ENCODE measurements at places on chromosomes 3 and 15.

- DNase-seq = no peak
Measured at GRCh38 chr15:100115711-100116090, 226.1 kb downstream of the ADAMTS17 start.

- no peak for DNase-seq
Measured at GRCh38 chr3:139455855-139456254, 20.5 kb downstream of the RBP2 start.

GRCh38 chr15:67740405-67740804 lies 84.9 kb upstream of the SKOR1 start:
- DNase-seq = no peak

- DNase-seq = no peak
Measured at GRCh38 chr3:2354702-2355101, 256.0 kb downstream of the CNTN4 start.

DNA sequence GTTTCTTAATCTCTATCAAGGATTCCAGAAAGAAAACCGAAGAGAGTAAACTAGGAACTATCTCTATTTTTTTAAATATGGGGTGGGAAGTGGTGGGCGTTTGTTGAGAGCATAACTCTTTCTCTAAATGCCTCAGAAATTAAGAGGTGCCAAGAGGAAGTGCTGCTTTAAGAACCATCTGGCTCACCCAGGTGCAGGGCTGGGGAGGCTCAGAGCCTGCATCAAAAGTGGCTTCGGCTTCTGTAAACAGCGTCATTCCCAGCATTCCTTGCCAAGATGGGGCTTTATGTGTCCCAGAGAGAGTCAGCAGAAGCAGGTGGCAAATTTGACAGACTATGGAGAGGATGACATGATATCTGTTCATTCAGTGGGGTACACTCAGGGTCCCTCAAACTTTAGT lies 123.3 kb upstream of the BFSP2 start:
- no peak for DNase-seq

GRCh38 chr15:70486451-70487386 lies 276.6 kb downstream of the UACA start:
- peak; percentile 93 for DNase-seq

DNA sequence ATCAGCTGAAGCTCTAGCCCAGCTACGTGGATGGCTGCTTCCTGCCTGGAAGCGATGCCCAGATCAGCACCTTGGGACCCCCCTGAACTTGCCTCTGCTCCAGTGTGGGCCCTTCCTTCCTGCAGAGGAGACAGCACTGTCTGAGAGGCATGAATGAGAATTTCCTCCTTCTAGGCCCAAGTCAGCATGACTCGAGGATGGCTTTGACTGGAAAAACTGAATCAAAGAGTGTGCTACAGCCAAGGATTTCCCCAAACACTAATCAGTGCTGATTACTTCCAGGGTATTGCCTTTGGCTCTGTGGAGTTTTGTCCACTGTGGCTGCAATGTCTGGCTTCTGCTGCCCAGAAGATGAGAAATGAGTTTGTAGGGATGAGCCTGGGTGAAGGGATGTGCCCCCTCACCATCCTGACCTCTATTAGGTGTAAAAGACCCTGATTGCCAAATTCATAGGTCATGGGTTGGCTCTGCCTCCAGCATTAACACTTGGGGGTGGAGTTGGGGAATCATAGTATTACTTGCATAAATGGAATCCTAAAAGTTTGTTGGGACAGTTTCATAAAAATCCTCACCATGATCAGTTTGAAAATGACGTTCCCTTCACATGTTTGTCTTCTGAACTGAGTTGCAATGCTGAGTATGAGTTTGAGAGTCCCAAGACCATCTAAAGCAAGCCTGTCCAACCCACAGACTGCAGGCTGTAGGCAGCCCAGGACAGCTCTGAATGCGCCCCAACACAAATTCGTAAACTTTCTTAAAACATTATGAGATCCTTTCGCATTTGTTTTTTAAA lies 36.7 kb downstream of the FLNB start:
- no peak for DNase-seq

DNA sequence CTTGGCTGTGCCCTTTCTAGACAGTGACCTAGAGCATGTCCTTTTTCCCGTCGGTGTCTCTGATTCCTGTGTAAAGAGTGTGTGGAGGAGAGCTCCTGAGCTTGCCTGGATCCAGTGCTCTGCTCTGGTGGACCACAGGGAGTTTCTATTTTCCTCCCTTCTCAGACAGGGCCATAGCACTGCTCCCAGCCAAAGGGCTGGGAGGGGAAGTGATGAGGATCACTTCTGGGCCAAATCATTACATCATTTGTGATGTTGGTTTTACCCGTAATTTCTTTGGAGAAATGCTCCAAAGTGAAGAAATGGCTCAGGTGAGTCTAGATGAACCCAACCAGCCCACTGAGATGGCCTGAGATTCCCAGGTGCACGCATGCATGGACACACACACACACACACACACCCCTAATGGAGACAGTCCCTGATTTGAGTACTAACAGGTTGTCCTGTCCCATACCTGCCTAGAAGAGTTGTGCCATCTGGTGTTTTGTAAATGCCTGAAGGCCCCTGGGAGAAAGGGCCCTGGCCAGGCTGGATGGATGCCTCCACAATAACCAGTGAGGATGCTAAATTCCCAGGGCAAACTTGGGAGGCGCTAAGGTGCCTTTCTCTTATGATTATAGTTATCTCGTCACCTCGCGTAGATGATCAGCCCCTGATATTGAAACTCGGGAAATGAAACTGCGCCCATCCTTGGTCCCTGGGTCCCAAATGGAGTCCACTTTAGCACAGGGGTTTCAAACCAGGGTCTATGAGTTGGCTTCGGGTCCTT lies 86.9 kb downstream of the ASB7 start:
- DNase-seq = no peak

- DNase-seq = no peak
Measured at GRCh38 chr15:43241100-43241499, 20.3 kb upstream of the EPB42 start.

GRCh38 chr3:127822041-127822681 lies at the start of gene MGLL:
MGLL (minus strand) TSS chr3:127822515; CDS start chr3:127822318, 197 bp downstream.
- no peak for DNase-seq

- no peak for DNase-seq
Measured at GRCh38 chr3:43870120-43870519, 179.4 kb downstream of the ABHD5 start.

- DNase-seq = no peak
Measured at GRCh38 chr3:184616436-184616835, 54.9 kb downstream of the EPHB3 start.

All from stimulated activated CD4-positive, alpha-beta T cell treated with anti-CD3 and anti-CD28 coated beads, Interleukin-1b, Interleukin-23, amount 100 ng/mL, for 48 hours (primary cell).